Dermis microvascular lymphatic vessel endothelial cell (primary cell): ENCODE measurements at places on chromosomes 2 and 18. TPM values are rescaled to one million over a fixed set of nuclear protein-coding genes. Genes with fewer than 3 reads are reported as not detected.

HJURP gene
- 3.3 and 9.5 TPM in 2 replicates for total RNA-seq

GRCh38 chr18:3340015-3340681, 78.2 kb downstream of the MYL12B start:
- no peak for DNase-seq

TFPI gene
- total RNA-seq, result 716 and 1,528 TPM in 2 replicates

- no peak for DNase-seq
Observed at GRCh38 chr2:155502766-155503165, 804.3 kb downstream of the KCNJ3 start.

RTTN gene
- 13.4 and 15.0 TPM in 2 replicates for total RNA-seq

DNA sequence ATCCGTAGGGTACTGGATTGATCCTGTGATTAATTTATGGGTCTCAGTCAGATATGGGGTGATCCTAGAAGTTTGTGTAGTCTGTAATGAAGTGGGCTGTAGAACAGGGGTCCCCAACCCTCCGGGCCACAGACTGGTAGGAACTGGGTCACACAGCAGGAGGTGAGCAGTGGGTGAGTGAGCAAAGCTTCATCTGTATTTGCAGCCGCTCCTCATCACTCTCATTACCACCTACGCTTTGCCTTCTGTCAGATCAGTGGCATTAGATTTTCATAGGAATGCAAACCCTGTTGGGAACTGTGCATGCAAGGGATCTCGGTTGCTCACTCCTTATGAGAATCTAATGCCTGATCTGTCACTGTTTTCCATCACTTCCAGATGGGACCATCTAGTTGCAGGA, 48.8 kb downstream of the EML4 start:
- no peak for DNase-seq

UNC50 gene
- total RNA-seq, result 30.2 and 39.1 TPM in 2 replicates

DNA sequence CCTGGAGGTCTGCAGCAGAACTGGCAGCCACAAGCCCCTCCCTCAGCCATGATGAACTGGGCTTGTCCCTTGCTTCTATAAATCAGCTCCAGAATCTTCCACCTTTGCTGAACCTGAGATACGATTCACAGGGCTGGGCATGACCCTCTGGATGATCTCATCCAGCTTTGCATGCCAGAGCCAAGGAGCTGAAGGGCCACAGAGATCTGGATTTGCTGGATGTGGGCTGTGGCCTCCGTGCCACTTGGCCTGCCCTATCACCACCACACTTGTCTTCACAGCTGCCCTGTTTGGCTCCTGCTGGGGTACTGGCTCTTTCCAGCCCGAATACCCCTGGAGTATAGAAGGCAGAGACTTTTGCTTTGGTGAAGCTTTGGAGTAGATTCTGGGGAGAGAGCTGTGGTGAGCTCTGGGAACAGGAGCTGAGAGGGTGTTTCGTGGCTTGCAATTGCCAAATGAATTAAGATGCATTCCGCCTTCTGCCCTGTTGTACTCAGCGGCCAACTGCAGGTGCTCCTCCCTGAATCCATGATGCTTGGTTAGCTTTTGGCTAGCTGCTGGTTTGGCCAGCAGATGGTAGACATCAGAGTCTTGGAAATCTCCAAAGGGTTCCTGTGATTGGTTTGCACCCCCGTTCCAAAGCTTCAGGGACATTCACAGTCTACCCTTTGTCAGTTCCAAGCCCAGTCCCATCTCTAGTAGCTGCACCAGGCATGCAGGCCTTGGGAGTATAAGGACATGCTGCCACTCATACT, 30.9 kb upstream of the GIGYF2 start:
- DNase-seq, result no peak

- DNase-seq, result no peak
Observed at GRCh38 chr2:25401307-25402026, 59.7 kb upstream of the DNMT3A start.

TSPYL6 gene
- not detected in 2 replicates for total RNA-seq

DNA sequence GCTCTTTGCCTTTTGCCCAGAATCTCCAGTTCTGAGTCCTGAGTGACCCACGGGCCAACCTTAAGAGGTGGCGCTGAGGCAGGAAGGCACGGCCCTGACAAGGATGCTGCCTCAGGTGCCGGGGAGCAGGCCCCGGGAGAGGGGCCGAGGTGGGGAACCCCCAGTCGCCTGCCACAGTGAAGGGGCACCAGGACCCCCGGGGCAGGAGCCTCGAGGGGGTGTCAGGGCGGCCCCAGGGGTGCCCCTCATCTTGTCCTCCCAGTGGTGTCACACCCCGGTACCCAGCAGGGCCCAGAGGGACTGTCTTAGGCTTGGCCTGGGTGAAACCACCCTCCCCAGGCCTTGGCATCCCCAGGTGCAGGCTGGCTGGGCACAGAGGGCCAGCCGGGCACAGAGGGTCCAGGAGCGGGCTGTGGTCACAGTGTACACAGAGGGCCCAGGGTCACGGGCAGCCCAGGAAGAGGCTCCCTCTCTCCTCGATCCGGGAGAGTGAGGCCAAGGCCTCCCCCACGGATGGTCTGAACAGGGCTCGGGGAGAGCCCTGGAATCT, 1.0 kb downstream of the PDCD1 start:
- no peak for DNase-seq

MERTK gene
- total RNA-seq, result 14.0 and 22.5 TPM in 2 replicates

ALPP gene
- total RNA-seq, result not detected in 2 replicates

GRCh38 chr18:38940863-38941531, 1375.4 kb upstream of the CELF4 start:
- DNase-seq, result no peak

DNA sequence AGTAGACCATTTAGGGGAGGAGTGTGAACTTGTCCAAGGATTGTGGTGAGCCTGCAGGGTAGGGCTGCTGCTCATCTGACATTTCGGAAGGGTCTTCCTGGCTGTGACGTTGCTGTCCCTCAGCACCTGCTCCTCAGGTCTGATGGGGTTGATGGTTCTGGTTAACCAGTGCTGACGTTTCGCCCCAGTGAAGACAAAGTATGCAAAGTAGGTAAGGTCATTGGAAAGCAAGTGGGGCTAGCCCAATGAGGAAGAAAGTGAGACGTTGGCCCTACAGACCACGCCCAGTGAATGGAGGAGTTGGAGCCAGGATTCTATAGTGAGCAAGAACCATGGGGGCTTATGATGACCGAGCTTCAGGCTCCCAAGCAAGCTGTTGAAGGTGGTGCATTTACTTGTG, 33.4 kb upstream of the ZNF396 start:
- DNase-seq, result no peak

- no peak for DNase-seq
Observed at GRCh38 chr18:55897091-55897689, 309.2 kb upstream of the TCF4 start.

DNA sequence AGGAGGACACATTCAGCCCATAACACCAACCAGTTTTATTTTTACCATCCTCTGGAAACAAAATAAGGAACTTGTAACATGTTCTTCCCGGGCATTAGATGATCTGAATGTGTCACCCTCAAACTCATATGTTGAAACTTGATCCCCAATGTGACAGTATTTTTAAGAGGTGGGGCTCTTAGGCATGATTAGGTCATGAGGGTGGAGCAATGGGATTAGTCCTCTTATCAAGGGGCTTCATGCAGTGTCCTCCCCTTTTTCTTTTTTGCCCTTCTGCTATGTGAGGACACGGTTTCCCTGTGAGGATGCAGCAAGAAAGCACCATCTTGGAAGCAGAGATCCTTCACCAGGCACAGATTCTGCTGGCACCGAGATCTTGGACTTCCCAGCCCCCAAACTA, 401.5 kb upstream of the TRIB2 start:
- no peak for DNase-seq

GRCh38 chr2:17643031-17643615, 102.6 kb downstream of the VSNL1 start:
- DNase-seq, result peak; percentile 81

GRCh38 chr2:184598316-184599053, at the start of gene ZNF804A:
TSS of gene ZNF804A (plus strand) at chr2:184598529. CDS start at chr2:184598960, 431 bp downstream.
- DNase-seq, result peak; percentile 27

DNA sequence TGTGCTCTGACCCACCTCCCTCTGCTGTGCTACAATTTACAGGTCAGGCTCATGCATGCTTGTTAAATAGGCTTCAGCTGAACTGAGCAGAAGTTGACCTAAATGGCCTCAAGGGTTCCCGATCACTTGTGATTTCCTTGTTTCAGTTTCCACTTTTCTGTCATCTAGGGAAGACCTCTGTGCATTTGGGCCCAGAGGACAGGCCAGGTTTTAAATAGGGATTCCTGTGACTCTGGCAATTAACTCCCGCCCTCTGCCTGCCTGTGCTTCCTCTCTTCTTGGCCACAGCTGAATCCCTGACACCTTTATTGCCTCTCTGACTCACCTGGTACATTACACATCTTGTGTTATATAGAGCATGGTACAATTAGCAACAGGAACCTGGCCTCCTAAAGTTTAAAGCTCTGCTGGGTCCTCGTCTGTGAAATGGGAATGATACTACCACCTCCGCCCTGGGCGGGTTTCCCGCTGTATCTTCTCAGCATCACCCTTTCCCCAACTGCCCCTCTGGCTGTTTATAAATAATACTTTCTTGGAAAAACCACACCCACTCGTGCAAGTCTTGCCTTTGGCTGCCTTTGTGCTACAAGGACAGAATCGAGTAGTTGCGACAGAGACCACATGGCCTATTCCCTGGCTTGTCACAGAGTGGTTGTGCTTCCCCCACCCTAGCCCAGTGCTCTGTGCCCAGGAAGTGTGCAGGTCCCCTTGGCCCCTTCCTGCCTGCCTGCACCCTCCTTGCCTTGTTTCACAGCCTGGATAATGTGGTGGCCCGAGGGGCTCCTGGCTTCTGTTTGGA, 7.9 kb downstream of the CABLES1 start:
- DNase-seq, result no peak

DNA sequence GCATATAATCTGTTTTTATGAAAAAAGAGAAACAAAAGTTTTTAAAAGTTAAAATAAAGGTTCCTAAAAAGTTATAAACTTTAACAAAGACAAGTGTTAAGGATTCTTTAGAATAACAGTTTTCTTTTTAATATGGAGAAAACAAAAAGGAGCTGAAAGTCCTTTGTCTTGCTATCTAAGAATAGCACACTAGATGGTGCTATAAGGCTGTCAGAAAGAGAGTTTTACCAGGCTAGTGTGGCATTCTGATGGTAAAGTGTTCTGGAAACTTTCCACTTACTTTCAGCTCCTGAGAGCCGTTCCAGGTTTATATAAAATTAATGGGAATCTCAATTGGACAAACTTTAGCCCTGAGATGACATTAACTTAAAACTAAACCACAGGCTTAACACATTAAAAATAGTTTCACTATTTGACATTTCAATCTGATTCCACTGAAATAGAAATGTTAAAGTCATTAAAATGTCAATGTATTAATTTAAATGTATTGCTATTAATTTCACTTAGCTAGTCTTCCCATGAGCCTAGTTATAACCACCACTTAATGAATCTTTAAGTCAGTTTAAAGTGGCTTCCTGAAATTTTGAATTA, 3.7 kb downstream of the FBXO48 start:
- peak; percentile 77 for DNase-seq

DNA sequence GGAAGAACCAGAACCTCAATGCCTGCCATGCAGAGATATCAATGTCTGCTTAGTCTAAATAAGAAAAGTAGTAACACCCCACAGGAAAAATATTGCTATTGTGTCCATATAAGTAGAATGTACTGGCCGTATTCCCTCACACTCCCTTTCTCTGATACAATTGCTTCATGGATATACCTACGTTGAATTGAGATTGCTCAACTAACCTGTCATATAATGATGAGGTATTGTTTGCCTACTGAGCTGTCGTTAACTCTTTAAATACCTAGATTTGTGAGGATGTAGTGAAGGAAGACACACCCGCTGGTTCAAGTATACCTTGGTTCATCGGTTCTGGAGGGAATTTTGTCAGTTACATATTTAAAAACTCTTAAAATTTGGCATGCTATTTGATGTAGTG, 480.7 kb upstream of the TCF4 start:
- DNase-seq, result no peak

DNA sequence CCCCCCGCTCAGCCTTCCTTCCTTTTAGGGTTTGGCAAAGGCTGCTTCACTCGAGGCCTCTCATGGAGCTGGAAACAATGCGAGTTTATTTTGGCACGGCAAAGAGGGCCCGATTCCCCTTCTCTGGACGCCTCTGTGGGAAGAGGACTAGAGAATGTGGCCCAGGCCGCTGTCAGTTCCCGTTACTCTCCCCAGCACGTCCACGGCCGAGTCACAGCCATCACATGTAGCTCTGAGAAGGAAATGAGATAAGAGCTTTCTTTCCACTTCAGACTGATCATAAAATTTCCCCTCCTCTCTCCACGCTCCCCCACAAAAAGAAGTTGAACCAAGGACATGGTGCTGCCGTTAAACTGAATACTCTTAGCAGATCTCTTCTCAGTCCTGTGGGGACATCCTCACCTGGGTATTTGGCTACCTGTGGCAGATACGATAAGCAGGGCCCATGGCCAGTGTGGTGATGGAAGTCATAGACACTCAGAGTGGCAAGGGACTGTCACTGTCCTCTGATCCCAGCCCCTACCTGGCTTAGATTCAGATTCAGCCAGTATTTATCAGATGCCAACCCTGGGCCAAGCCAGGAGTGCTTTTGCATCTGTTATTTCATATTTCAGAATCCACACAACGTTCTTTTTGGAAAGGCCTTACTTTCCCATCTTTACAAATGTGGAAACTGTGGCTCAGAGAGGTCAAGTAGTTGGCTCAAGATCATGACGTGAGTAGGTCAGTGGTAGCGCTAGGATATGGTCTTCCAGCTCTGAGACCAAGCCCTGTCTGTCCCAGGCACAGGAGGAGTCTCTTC, 101.2 kb downstream of the MCFD2 start:
- DNase-seq, result peak; percentile 95

ALLC gene
- not detected in 2 replicates for total RNA-seq

GRCh38 chr18:44601447-44601846, 79.2 kb upstream of the SETBP1 start:
- DNase-seq, result no peak
